ENCODE measurements at places on chromosomes 12 and 14.

DNA sequence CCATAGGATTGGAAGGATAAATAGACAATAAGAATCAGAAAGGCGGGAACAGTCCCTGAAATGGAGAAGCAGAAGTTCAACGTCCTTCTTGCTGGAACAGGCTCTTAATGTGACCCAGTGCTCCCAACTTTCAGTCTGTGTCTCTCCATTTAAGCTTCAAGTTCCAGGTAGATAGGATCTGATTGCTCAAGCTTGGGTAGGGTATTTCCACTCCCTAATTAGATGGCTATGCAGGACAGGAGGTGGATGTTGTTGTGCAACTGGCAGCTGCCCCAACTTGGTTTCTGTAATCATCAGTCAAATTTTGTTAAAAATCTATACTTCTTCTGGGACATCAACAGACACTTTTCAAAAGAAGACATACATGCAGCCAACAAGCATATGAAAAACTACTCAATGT, 266.2 kb downstream of the C12orf75 start:
- DNase-seq: no peak

DNA sequence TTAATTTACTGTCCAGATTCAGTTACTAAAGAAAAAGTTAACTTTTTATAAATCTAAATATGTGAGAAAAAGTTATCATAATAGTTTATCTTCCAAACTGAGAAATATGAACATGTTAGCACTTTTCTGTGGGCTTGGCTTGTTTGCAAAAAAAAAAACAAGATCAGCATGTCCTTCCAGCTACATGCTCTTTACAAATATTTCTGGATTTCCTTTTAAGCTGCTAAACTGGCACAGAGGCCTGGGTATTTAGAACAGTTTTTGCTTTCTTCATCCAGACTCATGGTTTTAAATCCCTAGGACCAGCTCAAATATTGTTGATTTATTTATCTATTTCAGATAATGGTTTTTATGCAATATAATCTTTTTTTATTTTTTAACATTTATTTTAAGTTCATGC, 1444.5 kb upstream of the FLRT2 start:
- no peak for DNase-seq

GRCh38 chr12:13891902-13892301, 89.5 kb downstream of the GRIN2B start:
- DNase-seq: no peak

- DNase-seq: no peak
Measured at GRCh38 chr12:13591488-13591887, 389.9 kb downstream of the GRIN2B start.

DNA sequence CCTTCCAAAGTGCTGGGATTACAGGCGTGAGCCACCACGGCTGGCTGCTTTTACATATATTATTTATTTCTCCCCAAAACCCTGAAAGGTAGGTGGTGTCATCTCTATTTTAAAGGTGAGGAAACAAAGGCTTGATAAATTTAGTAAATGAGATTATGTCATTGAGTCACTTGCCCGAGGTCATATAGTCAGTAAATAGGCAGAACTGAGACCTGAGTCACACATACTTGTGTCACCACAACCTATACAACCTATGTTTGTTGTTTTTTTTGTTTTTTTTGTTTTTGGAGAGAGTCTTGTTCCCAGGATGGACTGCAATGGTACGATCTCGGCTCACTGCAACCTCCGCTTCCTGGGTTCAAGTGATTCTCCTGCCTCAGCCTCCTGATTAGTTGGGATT, 12.8 kb downstream of the TSFM start:
- DNase-seq: no peak

DNA sequence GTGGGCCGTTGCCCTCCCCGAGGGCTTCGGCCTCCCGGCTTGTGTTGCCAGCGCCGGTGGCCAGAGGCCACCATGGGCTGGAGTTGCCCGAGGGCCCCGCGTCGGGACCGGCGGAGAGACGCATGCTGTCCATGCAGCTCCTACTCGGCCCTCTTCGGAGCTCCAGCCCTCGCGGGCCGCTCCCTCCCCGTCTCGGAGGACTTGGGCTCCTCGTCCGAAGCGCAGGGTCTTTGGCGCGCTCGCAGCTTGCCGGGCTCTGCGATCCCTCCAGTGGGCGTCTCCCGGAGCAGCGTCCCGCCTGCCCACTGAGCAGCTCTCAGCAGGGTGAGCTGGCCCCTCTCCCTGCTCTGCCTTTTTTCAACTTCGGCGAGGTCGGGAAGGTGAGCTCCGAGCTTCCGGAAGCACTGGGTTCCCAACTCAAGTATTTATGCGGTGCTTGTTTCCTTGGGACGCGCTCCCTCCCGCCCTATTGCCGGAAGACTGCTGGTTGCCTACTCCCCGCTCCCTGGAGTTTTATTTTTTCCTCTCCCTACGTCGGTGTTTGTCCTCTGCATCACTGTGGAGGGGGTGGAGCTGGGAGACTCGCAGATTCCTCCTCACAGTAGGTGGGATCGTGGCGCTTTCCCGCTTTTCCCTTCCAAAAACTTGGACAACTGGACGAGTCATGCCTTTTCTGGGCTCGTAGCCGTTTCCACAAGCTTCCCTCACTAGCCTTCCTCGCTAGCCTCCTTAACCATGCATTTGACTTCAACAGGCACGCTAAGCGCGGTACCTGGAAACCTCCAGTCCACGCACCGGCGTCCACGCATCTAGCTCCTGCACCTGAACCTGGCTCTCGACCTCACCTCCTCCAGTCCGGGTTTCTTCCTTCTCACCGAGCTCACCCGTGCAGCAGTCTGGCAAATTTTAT, at the start of gene AVPR1A:
AVPR1A (minus strand) TSS at position 489 of the 910 bp plus-strand sequence; CDS start at position 124, 365 bp downstream.
- peak; percentile 65 for DNase-seq

DNA sequence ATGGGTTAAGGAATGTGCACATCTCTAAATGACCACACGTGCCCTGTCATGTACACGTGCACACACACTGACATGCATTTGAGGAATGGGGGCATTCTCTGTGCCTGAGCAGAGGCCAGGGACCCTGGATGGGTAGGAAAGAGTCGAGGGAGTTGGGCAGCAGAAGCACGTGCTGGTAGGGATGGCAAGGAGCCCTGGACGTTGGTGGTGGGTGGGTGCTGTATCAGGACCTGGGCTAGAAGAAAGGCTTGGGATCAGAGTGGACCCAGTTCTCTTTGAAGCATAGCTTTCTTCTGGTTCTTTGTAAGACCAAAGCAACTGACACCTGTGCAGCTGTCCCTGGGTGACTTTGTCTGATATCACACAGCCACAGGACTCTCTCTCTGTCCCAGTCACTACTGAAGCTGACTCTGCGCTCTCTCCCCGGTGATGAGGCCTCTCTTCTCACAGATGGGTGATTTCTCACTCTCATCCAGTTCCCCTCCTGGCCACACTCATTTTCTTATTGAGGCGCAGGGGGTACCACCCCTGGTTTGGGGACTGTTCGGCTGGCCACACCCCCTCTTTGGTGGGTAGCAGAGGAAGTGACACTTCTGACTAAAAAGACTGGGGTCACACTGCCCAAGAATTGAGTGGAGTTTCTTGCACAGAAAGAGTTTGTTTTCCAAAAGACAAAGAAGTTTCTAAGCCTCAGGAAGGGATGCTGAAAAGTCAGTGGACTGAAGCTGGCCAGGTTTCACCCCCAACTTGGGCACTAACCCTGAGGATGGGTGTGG, 171.7 kb upstream of the RTL1 start:
- DNase-seq: no peak

- DNase-seq: peak; percentile 89
Measured at GRCh38 chr14:89933002-89933401, 21.5 kb downstream of the EFCAB11 start.

DNA sequence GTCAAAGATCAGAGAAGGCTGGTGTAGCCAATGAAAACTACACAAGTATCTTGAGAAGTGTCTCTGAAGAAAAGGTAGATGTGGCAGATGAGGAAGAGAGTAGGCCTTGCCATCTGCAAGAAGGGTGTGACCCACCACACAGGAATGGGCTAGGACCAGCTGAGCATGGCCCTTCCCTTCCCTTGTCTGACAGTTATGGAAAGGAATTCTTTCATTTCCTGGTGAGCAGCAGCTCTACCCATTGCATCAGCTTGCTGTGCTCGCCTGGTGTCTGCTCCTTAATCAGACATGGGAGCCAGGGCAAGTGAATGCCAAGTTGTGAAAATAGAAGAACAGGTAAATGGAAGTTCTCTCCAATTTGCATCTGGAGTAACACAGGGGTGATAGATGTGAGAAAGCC, 145.2 kb upstream of the KRR1 start:
- DNase-seq: no peak

GRCh38 chr14:99758121-99758821, 34.9 kb upstream of the EML1 start:
- DNase-seq: no peak

GRCh38 chr14:74289801-74290200, 12.9 kb downstream of the ABCD4 start:
- DNase-seq: no peak

- DNase-seq: no peak
Measured at GRCh38 chr12:113665457-113665856, 193.8 kb upstream of the LHX5 start.

GRCh38 chr14:91060351-91061055, at the start of gene RPS6KA5:
RPS6KA5 (minus strand) TSS chr14:91060641; CDS start chr14:91060434, 207 bp downstream.
- peak; percentile 100 for DNase-seq

DNA sequence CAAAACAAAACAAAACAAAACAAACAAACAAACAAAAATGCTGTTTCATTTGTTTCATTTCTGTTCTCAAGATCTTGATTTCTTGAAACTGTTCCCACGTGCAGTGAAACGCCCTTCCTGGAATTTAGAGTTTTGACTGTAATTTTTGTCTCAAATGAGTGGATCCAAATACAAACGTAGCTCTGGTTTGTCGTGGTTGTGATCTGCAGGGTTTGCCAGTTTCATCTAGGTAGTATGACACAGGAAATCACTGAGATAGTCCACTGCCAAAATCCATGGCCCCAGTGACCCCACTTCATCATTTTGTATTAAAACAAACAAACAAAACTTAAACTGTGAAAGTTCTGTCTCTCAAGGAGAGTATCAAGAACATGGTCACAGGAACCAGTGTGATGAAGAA, 838.6 kb downstream of the BCL11B start:
- no peak for DNase-seq

DNA sequence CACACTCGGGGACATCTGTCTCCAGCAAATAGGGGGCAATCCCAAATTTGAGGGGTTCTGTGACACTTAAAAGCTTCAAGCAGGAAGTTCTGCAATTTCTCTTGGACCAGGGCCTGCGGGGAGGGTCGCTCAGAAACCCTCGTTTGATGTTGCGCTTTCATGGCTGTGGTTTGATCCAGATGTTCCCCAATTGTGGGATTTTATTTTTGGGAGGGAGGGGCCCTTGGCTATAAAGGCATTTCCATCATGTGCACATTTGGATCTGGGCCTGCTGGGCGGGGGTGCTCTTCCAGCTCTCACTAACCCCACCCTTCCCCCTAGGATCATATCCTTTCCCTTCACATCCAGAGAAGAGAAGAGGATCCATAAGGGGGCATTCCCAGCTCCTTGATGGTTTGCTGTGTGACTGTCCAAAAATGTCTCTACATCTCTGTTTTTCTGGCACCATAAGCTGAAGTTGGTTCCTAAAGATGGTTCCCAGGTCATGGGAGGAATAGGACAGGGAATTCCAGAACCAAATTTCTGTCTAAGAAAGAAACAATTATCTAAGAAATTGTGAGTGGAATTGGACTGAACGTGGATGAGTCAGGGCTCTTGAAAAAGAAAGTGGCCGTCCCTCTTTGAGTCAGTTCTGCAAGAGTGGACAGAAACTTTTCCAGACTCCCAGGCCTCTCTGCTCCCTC, 47.2 kb downstream of the SMUG1 start:
- no peak for DNase-seq

DNA sequence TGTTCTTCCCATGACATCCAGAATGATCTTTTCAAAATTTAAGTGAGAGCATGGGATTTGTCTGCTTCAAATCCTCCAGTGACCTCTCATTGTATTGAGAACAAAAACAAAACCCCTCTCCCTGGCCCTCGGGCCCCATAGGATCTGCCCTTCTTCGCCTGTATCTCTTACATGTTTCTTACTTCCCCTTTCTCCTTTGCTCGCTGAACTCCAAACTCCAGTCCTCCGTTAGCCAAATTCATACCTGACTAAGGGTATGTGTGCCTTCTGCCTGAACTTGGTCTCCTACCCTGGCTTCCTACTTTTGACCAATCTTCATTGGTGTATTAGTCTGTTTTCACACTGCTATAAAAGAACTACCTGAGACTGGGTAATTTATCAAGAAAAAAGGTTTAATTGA, 13.2 kb upstream of the TSPAN11 start:
- no peak for DNase-seq

GRCh38 chr12:19994968-19995367, 373.4 kb upstream of the PDE3A start:
- DNase-seq: no peak

- no peak for DNase-seq
Measured at GRCh38 chr14:58560208-58560607, 77.6 kb upstream of the DACT1 start.

DNA sequence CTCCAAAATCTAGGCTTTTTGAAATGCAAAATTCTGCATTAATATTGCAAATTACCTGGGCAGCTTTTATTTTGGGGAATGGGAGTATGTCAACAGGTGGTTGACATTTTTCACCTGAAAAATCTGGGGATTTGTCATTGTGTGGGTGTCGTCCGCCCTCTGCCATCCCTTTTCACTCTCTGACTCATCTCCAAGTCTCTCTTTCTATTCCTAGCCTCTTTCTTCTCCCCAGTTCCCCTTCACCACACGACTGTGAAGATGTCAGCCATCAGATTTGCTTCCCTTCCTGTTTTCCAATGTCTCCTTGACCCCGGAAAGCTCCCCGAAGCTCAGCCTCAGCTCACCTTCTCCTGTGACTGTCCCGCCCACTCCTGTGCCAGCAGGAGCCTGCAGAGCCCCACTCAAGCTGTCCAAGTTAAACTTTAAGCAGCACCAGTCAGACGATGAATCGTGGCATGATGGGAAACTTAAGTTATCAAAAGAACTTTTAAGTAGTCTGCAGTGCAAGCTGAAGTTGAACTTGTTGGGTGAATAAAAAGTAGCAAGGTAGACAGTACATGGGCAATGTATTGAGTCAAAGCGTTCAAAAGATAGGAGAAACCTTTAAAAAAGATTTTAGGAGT, 590.2 kb downstream of the VRK1 start:
- DNase-seq: no peak

DNA sequence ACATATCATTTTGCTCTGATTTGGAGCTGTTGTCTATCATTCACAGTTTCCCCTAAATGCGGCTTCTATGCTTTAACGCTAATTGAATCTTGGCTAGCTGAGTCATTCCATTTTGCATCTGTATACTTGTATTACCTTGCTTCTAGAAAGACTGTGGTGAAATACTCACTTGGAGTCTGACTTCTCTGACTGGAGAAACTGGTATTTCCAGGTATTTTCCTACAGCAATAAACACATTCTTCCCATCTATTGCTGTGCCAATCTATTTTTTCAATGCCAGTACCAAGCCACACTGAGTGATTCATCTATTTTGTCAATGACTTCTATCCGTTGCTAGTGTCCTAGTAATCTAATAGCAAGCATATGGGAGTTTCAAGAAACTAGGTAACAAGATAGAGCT, 76.0 kb upstream of the ST8SIA1 start:
- DNase-seq: no peak

GRCh38 chr12:1647285-1647669, 18.2 kb downstream of the WNT5B start:
- no peak for DNase-seq

- no peak for DNase-seq
Measured at GRCh38 chr12:81261508-81262207, 183.8 kb downstream of the ACSS3 start.

All from NCI-H345 (cell line).